Stimulated activated CD4-positive, alpha-beta T cell treated with anti-CD3 and anti-CD28 coated beads, Interleukin-15, amount 100 ng/mL, for 48 hours (primary cell): ENCODE measurements at places on chromosomes 5 and 9.

GRCh38 chr5:55081541-55081940, 20.9 kb upstream of the GZMA start:
- DNase-seq: no peak

DNA sequence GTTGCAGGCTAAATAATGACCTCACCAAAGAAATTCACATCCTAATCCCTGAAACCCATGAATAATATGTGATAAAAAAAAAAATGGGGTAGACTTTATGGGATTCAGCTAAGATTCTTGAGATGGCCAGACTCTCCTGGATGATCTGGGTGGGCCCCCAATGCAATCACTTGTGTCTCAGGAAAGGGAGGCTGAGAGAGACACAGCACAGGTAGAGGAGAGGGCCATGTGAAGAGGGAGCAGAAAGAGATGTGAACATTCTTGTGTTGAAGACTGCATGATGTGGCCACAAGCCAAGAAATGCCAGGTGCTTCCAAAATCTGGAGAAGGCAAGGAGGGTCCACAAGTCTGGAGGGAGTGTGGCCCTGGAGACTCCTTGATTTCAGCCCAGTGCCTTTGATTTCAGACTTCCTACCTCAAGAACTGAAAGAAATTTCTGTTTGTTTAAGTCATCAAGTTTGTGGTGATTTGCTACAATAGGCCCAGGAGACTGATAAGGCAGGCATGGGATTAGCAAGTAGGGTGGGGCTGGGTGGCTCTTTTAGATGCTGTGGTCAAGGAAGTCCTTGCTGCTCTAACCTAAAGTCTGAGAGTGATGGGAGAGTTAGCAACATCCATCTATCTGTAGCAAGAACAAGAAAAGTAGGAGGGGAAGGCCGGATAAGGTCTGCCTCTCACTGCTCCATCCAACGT, 86.6 kb upstream of the FAM120A start:
- DNase-seq: no peak

GRCh38 chr5:114415760-114416159, 53.9 kb downstream of the KCNN2 start:
- DNase-seq: no peak

DNA sequence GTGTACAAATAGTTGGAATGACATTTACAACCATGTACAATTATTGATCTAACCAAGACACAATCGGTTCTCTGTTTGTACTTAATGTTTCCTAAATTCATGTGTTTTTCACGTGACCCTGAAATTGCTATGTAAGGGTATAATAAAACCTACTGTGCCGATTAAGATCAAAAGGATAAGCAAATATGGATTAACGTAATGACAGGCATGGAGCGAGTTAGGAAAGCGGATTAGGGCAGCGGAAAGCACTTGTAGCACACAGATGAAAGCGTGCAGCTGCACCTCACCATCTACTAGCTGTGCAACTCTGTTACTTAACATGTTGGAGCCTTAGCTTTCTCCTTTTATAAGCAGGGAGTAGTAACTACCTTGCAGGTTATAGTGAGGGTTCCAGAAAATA, 38.3 kb upstream of the ZFYVE16 start:
- no peak for DNase-seq

DNA sequence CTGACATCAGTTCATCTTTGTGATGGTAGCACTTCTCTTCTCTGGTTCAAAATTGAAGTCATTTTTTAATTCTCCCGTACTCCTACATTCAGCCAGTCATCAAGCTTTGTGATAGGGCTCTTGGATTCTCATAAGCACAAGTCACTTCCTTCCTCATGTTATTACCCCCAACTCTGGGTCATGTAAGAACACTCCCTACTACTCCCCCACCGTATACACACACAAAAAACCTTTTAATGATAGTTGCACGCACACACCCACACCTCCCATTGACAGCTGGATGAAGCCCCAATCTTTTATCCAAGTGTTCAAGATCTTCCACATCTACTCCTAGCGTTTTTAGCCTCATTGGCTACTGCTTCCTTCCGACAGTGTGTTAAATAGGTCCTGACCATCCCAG, 16.8 kb downstream of the KDM3B start:
- DNase-seq: no peak

- DNase-seq: no peak
Observed at GRCh38 chr9:20903212-20903611, 128.2 kb downstream of the HACD4 start.

DNA sequence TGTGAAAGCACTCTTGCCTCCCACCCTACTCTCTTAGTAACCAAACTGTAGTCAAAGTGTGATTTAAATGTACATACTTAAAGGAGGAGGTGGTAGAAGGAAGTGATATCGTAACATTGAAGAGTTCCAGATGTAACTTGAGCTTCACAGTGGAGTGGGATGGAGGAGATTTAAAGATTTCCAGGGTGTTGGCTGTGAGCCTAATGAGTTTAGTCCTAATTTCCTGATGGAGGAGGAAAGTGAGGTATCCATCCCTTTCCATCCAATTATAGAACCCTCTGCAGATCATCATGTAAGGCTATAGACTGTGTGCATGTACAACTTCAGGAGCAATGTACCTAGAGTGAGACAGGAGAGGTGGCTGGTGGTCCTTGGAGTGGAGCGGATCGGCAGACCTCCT, 1163.9 kb upstream of the SEMA6A start:
- DNase-seq: no peak

DNA sequence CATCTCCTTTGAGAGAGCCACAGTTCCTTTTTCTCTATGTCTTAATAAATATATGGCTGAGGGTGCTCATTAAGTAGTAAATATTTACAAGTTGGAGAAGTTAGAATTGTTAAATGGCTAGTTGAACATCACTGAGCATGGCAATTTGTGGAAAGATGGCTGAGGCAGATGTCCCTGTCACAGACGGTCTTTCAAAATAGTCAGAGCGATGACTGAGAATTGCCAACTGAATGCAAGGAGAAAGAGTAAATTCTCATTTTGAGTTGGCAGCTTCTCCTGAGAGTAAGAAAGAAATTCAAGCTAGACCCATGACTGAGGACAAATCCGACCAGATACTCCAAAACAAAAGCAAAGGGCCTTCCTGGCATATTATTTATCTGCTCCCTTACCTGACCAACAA, 617.9 kb downstream of the KCTD16 start:
- no peak for DNase-seq

- no peak for DNase-seq
Observed at GRCh38 chr5:139758510-139759075, 37.0 kb upstream of the PSD2 start.

GRCh38 chr9:88820055-88820454, 171.2 kb upstream of the S1PR3 start:
- DNase-seq: no peak

DNA sequence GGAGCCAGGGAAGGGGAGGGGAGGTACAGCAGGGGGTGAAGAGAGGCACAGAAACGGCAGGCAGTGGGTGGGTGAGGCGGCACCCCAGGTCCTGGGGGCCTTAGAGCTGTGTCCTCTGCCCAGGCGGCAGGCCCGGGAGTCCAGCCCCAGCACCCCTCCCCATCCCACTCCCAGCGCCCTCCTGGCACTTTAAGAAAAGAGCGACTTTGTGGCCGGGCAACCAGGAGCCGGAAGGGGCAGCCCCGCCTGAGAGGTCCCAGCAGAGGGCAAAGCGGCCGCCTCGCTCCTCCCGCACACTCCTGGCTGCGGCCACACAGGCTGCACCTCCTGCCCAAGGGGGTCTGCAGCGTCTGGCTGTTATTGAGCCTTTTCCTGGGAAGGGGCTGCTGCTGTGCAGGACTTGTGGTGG, 42.6 kb downstream of the NACC2 start:
- DNase-seq: no peak

GRCh38 chr9:136119883-136120393, 1.3 kb upstream of the TMEM250 start:
- DNase-seq: no peak

DNA sequence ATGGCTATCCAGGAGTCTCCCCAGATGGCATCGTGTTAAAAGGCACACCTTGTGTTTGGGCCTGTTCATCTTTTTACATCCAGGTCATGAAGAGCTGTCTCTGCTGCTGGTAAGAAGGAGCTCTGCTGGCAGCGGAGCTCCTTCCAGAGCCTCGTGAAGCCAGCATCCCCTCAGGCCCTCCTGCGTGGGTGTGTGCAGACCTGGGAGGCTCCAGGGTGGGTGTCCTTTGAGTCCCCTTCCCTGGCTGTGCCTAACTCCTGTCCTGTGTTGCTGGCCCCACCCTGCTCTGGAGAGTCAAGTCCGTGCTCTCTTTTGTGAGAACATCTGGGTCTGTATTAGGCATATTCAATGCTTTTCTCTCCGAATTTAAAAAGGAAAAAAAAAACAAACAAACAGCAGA, 149.6 kb upstream of the IRX2 start:
- DNase-seq: no peak

GRCh38 chr9:126325821-126326220, 808 bp upstream of the MVB12B start:
- DNase-seq: no peak

GRCh38 chr5:151199581-151200185, 24.2 kb downstream of the CCDC69 start:
- no peak for DNase-seq

GRCh38 chr9:36217256-36217968, 26.7 kb downstream of the CLTA start:
- DNase-seq: no peak

DNA sequence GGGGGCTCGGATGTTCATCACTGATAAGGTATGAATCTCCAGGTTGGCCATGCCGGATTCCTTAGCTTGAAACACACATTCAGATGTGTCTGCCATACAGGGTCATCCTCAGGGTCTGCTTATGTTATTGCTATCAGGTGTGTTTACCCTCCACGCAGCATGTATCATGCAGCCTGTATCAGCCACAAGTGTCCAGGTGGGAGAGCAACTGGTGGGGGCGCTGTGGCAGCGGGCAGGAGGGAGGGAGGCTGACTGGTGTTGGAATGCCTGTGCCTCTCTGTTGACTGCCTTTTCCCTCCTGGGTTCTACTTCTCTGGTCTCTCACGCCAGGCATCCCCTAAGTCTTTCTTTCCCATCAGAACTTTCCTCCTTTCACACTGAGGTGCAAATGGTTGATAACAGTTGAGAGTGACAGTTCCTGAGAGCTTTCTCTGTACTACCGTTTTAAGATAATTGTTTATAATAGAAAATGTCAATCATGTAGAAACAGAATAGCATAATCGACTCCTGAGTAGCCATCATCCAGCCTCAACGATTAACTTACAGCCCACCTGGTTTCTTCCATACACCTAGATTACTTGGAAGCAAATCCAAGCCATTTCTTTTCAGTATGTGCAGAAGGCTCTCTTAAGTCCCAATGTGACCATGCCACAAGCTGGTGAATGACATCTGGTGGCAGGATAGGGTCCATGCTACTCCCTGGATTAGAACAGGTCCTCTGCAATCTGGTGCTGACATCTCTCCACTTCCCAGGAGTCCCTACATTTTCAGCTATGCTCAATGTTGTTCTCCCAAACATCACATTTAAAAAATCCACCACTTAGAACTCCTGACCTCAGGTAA, 86.6 kb downstream of the ACER2 start:
- DNase-seq: no peak

- no peak for DNase-seq
Observed at GRCh38 chr9:91833878-91834255, 116.2 kb downstream of the ROR2 start.

DNA sequence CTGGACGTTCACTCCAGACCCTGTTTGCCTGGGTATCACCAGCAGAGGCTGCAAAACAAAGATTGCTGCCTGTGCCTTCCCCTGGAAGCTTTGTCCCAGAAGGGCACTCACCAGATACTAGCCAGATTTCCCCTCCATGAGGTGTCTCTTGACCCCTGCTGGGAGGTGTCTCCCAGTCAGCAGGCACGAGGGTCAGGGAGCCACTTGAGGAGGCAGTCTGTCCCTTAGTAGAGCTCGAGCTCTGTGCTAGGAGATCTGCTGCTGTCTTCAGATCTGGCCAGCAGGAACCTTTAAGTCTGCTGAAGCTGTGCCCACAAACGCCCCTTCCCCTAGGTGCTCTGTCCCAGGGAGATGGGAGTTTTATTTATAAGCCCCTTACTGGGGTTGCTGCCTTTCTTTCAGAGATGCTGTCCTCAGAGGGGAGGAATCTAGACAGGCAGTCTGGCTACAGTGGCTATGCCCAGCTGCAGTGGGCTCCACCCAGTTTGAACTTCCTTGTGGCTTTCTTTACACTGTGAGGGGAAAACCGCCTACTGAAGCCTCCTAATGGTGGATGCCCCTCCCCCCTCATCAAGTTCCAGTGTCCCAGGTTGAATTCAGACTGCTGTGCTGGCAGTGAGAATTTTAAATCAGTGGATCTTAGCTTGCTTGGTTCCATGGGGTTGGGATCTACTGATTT, 253.9 kb downstream of the SPATA31D1 start:
- no peak for DNase-seq

- no peak for DNase-seq
Observed at GRCh38 chr5:122129306-122129705, at the start of gene ZNF474. Gene ZNF474 (plus strand): TSS chr5:122129546. CDS start chr5:122151991, 22,445 bp downstream.

- no peak for DNase-seq
Observed at GRCh38 chr9:112286926-112287325, 46.5 kb downstream of the PTBP3 start.

- DNase-seq: no peak
Observed at GRCh38 chr9:2065704-2066103, 50.6 kb downstream of the SMARCA2 start.

DNA sequence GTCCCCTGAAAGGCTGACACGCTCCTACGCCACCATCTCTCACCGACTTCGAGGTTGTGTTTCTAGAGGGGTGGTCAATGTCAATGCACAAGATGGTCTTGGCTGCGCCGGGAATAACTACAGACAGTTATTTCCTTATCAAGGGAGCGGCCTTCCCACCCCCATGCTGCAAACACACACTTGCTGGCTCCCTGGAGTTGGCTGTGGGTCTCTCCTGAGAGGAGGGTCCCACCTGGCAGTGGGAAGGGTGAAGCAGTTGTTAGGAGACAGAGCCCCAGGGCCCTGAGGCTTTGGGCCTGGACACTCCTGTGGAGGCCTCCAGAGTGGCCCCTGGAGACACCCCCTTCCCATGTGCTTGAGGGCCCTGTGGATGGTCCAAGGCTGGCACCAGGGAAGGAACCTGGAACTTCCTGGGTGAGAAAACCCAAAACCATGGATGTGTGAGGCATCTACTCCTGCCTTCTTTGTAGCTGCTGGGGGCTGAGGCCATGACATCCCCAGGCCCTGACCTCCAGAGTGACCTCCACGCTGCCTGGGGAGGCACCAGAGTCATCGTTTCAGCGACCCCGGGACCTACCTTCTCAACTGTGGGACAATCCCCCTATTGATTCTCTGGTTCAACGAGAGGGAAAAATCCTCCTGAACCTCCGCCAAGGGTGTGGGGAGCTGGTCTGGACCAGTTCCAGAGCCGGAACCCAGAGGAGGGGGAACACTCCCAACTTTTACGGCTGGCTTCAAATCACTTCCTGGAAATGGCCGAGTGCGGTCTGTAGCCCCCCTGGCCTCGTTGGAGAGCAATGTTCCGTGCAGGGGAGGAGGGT, 101.1 kb upstream of the COL5A1 start:
- no peak for DNase-seq
